ENCODE measurements at places on chromosomes 2 and 18.

- no peak for DNase-seq
Observed at GRCh38 chr18:35027206-35027605, 14.0 kb upstream of the MAPRE2 start.

DNA sequence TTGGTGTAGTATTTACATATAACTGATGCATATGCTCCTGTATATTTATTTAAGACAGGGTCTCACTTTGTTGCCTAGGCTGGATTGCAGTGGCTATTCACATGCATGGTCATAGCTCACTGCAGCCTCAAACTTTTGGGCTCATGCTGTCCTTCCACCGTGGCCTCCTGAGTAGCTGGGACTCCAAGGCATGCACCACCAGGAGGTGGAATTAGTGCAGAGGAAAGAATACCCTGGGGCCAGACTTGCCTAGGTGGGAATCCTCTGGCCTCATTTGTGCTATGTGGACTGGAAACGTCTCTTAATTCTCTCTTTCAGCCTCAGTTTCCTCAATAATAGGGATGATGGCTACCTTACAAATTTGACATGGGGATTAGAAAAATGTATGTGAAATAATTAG, 2.3 kb downstream of the CEP192 start:
- no peak for DNase-seq

DNA sequence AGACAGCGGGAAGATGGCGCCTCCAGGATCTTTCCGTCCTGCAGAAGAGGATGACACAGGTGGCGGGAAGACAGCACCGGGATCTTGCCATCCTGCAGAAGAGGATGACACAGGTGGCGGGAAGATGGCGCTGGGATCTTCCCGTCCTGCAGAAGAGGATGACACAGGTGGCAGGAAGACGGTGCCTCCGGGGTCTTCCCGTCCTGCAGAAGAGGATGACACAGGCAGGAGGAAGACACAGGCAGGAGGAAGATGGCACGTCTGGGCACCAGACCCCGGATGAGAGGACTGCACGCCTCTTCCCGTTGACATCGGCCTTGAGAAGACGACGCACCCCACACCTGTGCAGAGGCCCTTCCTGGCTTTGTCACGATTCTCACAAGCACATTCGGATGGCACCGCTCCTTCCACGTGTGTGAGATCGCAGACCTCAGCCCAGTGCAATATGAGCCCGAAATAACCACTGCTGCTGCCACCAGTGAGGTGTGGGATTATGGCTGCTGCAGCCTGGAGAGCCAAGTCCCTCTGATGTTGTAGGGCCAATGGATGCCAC, 79.4 kb upstream of the SNTG2 start:
- no peak for DNase-seq

GRCh38 chr2:238280083-238280825, 8.2 kb downstream of the PER2 start:
- DNase-seq, result no peak

DNA sequence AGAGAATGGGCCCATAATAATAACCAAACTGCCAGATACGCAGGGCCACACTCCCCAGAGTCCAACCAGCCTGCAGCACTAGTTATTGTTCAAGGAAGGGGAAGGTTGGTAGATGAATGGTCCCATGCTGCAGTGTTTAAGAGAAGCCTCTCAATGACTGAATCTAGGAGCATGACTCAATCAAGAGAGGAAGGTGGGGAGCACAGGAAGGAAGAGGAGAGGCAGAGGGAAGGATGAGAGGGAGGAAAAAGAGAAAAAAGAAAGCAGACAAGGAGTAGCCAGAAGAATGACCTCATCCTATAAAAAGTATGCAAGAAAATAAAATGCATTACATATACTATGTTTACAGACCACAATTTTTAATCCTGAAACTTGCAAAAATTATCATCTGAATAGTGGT, 174.5 kb downstream of the TCF4 start:
- DNase-seq, result no peak

- DNase-seq, result no peak
Observed at GRCh38 chr2:164103271-164103670, 367.5 kb upstream of the FIGN start.

DNA sequence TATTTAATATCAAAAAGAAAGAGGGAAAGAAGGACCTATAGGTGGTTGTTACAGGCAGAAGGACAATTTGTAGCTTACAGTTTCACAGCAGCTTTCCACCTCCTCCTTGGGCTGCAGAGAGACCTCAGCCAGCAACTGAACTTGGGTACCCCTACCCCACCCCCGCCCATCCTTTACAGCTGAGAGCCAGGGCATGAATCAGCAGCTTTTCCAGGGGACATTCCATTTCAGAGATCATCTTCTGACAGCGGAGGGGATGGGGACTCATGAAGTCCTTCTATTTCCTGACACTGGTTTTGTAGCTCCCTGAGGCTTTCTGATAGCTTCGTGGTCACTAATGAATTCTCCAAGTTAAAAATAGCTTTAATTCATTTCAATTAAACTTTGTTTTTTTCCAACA, 96.4 kb downstream of the ITGB1BP1 start:
- no peak for DNase-seq

DNA sequence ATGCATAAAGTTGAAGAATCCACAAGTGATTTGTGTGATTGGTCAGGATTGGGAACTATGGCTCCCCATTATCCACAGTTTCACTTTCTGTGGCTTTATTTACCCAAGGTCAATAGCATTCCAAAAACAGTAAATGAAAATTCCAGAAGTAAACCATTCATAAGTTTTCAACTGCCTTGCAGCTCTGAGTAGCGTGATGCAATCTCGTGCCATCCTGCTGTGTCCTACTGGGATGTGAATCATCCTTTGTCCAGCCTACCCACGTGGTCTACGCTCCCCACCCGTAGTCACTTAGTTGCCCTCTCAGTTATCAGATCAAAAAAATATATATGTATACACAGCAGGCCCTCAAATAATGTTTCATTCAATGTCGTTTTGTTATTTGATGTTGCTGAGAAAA, 89.0 kb upstream of the DLGAP1 start:
- no peak for DNase-seq

DNA sequence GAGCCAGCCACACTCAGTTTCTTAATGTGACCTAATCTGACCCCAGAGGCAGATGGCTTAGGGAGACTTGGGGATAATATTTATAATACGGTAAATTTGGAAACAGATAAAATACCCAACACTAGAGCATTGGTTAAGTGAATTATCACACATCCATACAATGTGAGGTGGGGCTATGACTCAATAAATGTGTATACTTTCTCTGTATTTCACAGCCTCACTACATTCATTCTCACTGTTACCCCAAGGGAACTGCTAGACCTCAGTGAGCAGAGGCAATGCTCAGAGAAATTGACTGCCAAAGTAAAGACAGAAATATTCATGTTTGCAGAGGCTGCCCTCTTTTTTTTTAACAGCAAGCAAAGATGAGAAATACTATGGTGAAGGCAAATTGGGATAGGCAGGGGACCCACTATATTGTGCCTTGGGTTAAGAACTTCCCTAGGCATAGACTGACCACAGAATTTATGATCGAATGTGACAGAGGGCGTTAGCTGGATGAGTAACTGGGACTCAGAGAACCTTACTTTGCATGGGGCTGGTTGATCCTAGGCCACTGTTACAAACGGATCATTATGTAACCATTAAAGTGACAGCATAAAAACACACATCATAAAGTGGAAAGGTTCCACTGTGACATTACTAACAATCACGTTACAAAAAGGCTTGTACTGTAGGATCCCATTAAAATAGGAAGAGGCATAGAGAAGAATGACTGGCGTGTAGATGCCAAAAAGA, 246.0 kb upstream of the LYPD1 start:
- no peak for DNase-seq

DNA sequence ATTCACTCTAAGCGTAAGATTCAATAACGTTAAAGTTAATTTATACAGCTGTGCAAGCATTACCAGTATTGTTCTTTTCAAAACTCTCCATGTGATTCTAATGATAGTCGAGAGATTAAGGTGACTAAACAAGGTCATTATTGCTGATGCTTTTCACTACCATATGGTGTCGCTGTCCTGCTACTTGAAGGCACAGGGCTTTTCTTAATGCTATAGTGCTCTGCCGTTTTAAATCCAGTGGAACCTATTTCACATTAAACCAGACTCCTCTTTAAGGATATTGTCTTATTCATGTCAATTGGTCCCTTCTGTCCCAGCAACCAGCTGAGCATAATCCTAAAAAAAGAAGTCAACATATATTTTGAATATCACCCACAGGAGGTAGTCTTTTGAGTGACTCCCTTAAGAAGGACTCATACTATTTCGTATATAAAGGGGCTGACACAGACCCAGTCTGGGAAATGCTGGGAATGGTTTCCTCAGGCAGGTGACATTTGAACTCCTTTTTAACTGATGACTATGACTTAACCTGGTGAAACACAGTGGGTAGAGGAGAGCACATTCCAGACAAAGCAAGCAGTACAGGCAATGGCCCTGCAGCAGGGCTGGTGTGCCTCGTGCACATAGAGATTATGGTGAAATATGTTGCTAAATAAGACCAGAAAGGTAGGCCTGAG, 53.9 kb upstream of the CYTIP start:
- no peak for DNase-seq

- no peak for DNase-seq
Observed at GRCh38 chr2:182144776-182145165, 159.1 kb downstream of the PPP1R1C start.

GRCh38 chr2:33246432-33246831, 230.0 kb upstream of the RASGRP3 start:
- no peak for DNase-seq

DNA sequence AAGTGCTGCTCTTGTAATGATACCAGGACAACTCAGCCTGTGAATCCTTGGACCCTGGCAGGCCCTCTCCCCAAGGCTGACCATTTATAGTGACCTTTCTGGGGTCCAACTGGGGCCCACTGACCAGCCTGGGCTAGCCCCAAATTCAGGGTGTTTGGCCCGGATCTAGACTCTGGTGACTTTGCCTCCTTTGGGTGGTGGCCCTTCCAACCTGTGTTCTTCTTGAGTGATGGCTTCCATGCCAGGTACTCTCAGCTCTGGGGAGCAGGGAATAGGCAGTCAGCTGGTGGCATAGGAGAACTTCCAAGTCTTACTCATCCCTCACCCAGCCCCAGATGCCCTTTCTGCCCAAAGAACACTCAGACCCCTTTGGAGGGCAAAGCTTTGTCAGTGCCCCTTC, 10.3 kb downstream of the MYO7B start:
- DNase-seq, result no peak

DNA sequence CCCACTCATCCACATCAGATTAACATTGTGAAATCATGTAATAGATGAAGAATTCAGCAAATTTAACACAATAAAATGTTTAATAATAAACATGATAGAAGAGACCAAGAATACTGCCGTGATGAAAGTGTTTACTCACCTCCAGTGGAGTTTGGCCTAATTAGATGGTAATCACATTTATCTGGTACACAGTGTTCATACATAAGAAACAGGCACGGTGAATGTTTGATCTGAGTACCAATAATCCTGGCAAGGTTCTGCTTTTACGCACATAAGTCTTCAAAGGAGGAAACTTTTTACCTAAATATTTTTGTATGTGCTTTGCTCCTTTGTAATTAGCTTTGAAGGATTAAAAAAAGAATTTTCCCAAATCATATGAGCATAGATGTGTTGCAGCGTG, 122.5 kb downstream of the IRS1 start:
- no peak for DNase-seq

DNA sequence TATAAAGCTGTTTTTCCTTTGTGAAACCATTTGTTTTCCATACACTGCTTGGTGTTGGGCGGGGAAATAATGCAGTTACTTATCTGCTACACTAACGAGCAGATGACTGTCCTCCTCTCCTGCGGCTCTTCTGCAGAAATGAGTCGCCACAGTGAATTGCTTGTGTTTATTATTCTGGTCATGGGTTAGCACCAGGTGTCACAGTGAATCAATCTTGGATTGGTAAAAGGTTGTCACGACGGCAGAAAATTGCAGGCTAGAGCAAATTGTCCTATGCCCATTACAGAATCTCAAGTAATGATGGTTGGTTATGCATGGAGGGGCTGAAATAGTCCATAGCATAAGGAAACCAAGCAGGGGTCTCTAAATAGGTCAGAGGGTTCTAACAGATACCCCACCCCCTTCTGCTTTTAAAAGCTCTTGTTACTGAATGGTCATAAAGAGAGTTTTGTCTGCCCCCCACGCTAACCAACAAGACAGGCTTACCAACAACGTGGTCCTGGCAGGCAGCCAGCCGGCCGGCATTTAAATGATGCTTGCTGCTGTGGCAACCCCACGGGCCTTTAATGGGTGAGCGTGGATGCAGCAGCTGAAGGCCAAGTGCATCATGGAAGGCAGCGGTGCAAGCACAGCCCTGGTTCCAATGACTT, 29.5 kb downstream of the RAB31 start:
- DNase-seq, result no peak

GRCh38 chr2:219272356-219272755, 6.8 kb upstream of the DNAJB2 start:
- no peak for DNase-seq

DNA sequence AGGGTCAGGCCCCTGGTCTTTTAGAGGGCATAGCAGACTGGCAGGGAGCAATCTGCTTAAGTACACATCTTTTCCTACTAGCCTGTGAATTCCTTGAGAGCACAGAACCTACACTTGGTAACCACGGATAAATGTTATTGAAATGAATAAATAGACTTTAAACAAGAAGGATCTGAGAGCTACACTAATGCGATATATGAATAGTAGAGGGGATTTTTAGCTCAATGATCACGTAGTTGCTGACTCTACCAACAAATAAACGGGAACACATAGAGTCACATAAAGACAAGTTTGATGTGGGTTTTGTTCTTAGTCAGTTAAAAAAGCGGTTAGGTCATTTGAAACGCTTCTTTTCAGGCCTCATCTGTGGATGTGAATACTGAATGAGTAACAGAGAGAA, 290.3 kb upstream of the CCDC68 start:
- DNase-seq, result no peak

DNA sequence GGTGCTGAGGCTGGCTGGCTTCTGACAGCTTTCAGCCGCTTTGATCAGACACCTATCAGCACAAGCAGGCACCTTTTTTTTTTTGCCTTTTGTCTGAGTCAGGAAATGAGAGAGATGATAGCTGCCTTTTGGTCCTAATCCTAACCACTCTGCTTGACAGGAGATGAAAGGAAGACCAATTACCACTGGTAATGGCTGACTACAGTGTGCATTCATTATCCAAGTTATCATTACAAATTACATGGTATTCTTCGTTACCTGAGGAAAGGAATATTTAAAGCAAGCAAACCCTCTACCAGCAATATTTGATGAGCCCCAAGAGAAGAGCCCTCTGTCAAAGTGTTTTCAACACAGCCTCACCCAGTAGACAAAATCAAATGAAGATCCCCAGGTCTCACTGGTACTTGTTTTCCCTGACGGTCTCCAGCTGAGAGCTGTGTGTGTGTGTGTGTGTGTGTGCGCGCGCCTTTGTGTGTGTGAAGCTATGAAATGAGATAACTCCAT, 925.7 kb downstream of the DCDC2C start:
- no peak for DNase-seq

- no peak for DNase-seq
Observed at GRCh38 chr2:98296440-98296839, 49.8 kb upstream of the CNGA3 start.

Data from stimulated activated CD4-positive, alpha-beta T cell treated with anti-CD3 and anti-CD28 coated beads, Interleukin-2, amount 100 ng/mL, for 24 hours (primary cell).